Activated CD4-positive, CD25-positive, alpha-beta regulatory T cell treated with anti-CD3 and anti-CD28 coated beads, Interleukin-2, amount 50 U/mL, for 24 hours (primary cell): ENCODE measurements at places on chromosomes 5 and 9.

- ATAC-seq, result peak; percentile 60
Measured at GRCh38 chr9:117718085-117718484, 13.9 kb downstream of the TLR4 start.

DNA sequence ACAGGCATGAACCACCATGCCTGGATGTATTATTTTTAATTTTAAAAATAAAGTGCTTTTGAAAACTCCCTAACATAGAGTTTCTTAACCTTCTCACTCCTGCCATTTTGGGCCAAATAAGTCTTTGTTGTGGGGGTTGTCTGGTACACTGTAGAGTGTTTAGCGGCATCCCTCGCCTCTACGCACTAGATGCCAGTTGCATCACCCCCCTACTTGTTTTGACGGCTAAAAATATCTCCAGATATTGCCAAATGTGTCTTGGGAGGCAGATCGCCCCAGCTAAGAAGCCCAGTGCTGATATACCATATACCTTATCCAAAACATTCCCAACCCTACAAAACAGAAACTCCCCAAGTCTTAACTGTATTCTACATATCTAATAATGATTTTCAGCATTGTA lies 54.6 kb downstream of the SCAI start:
- ATAC-seq, result no peak

DNA sequence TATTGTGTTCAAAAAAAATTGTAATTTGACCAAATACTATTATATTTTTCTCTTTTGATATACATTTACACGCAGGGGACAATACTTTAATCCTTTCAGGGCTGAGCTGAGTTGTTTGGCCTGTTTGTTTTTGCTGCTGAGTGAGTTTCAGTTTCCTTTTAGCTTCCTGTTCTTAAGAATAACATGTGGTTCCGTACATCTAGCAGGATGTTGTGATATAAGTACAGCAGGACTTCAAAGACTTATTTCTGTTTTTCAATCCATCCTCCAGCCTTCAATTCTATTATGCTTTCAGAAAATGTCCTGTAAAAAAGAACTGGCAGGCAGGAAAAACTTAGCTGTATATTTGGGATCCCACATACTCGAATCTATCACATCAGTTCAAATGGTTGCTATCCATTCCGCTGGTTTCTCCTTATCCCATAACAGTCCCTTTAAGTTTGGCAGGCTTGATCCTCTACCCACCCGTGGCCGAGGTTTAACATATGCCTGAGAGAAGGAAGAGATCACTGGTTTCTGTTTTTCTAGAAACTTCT lies 1037.3 kb upstream of the ACO1 start:
- ATAC-seq, result peak; percentile 95

DNA sequence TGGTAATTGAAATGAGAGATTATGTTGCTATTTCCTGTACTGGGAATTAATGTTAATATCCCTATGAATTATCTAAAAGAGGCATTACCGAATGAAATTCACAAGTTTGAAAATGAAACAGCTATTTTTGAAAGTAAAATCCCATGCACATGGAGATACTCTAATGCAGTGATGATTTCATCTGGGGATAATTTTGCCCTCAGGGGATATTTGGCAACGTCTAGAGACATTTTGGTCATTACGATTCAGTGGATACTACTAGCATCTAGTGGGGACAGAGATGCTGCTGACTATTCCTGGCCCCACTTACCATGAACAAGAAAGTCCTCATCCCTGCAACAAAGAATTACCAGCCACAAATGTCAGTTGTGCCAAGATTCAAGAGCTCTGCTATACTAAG lies 500.9 kb downstream of the EFNA5 start:
- no peak for ATAC-seq

GRCh38 chr5:89445106-89445745 lies 562.2 kb upstream of the MEF2C start:
- ATAC-seq, result no peak

- peak; percentile 70 for ATAC-seq
Measured at GRCh38 chr5:103232393-103232999, 26.1 kb upstream of the MACIR start.

DNA sequence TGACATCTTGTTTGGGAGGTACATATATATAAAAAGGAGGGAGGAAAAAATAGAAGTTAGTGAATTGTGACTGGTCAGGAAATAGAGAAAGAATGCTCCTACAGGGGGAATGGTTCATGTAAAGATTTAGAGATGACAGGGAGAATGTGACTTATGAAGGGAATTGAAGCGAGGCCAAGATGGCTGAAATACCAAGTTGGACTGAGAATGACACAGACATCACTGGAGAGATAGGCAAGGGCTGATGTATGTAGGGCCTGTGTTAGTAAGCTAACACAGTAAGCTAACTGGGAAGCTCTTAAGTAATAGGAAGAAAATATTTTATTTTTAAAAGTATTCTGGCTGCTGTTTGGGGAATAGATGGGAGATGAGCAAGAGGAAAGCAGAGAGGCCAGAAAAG lies 286.3 kb downstream of the NNT start:
- ATAC-seq, result no peak

DNA sequence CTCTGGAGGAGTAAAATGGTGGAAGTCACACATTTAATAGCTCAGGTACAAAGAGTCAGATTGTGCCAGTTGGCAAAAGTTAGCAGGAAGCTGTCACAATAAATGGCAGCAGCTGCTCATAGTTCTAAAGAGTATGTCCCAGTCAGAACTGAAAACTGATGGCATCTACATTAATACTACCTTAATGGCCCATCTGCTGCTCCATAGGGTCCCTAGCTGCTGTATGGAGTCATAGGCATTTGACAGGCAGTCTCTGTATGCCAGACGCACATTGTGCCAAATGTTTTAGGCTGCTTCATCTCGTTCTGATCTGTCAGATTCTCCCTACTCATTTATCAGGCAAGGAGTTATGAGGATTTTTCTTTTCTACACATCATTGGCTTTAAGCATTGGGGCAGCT lies 515.8 kb upstream of the ARRDC3 start:
- no peak for ATAC-seq

DNA sequence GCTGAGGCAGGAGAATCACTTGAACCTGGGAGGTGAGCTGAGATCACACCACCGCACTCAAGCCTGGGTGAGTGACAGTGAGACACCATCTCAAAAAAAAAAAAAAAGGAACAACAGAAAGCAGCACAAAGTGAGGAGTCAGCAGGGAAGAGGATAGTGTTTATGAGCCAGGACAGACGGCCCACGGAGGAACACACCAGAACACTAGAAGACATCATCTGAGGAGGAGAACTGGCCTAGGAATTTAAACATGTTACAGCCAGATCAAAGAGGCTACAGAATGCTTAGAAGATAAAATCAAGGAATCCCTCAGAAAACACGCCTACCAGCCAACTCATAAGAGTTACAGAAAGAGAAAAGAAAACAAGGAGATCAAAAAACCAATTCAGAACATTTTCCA lies 12.2 kb downstream of the UBAC1 start:
- ATAC-seq, result no peak

- ATAC-seq, result no peak
Measured at GRCh38 chr9:116417464-116417863, 263.9 kb downstream of the PAPPA start.

- no peak for ATAC-seq
Measured at GRCh38 chr5:179130101-179130681, 70.0 kb downstream of the ZNF354C start.

- no peak for ATAC-seq
Measured at GRCh38 chr5:116361171-116361967, 213.3 kb downstream of the SEMA6A start.

DNA sequence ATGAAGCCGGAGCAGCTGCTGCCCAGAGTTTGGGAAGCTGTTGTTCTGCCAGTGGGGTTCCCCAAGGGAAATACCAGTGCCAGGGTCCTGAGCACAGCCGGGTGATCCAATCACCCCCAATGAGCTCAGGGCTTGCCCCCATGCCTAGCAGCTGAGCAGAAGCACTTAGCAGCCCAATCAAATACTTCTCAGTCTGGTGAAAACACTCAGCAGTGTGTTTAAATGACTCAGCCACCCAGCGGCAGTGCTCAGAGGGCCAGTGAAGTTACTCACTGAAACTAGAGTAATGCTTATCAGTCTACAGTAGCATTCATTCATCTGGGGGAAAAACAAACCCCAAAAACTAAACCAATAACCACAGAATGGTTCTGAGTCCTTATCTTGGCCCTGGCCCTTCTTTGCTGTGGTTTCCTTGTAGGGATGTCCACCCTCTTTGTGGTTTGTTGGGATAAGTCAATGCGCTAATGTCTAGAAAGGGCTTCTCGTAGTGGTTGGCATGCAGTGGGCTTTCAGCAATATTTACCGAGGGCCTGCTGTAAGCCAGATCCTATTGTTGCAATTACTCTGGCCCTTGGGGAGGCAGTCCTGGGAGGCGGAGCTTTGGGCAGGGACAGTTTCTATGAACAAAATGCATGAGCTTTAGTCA lies 43.1 kb downstream of the LHX2 start:
- peak; percentile 92 for ATAC-seq

DNA sequence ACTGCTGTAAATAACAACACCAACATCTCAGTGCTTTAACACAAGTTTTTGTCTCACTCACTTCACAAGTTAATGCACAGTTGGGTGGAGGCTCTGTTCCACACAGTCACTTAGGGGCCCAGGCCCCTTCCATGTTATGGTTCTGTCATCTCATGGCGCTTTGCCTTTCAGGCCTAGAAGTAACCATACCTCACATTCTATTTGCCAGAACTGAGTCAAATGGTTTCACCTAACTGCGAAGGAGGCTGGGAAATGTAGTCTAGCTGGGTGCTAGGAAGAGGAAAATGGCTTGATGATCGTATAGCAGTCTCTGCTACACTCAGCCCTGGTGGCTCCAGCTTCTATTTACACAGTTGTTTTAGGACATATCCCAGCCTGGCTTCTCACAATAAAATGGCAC lies 23.1 kb upstream of the MVB12B start:
- ATAC-seq, result no peak

DNA sequence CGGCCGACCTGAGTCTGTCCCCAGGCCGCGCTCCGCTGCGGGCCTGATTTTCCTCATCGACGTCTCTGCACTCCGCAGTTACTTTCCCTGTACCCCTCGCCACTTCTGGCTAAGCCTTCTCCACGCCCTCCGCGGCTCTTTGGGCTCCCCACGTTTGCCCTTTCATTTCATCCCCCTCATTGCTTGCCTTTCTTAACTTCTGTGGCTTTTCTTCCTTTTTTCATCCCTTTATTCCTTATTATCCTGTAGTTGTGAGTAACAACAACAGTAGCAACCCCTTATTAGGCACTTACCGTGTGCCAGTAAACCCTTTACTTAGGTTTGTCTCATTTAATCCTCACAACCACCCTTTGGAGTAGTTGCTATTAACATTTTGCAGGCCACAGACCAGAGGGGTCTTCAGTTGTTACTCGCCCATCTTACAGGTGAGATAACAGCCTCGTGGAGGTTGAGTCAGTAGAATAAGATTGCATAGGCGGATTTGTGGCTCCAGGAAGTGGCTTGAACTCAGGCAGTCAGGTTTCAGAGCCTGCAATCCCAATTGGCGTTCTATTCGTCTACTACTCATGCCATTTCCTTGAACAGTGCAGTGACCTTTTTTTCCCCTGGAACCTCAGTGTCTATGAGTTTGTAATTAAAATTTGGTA lies 724 bp downstream of the TCERG1 start:
- ATAC-seq, result peak; percentile 11

DNA sequence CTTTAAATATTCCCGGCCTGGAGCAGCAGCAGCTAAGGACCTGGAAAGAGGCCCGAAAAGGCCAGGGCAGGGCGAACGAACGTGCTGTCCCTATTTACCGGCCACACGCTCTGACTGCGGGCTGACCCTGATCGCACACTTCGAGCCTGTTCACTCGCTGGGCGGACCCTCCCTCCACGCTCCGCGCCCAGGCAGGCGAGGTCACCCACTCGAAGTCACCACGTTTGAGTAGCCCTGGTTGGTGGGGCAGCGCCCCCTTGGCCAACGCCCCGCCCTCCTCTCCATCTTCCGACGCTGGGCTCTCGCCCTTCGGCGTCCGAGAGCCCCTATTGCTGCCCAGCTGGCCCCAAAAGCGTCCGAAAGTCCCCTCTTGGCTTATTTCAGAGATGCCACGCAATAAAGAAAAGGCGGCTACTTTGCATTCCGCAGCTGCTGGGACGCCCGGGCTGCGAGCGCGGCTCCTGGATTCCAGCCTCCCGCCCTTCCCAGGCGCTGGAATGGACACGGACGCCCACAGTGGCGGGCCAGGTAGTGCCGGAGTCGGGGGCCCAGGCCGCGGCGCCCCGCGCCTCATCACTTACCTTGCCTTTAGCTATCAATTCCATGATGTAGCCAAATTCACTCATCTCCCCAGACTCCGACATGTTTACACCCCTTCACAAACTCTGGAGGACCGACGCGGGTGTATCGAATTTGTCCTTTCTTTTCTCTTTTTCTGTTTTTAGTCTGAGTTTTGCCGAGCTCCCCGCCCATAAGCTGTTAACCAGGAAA lies 9.9 kb upstream of the TRIM36 start:
- ATAC-seq, result no peak

GRCh38 chr9:16825971-16826625 lies 44.4 kb downstream of the BNC2 start:
- no peak for ATAC-seq

GRCh38 chr9:95570150-95570549 lies 53.4 kb upstream of the PTCH1 start:
- no peak for ATAC-seq

DNA sequence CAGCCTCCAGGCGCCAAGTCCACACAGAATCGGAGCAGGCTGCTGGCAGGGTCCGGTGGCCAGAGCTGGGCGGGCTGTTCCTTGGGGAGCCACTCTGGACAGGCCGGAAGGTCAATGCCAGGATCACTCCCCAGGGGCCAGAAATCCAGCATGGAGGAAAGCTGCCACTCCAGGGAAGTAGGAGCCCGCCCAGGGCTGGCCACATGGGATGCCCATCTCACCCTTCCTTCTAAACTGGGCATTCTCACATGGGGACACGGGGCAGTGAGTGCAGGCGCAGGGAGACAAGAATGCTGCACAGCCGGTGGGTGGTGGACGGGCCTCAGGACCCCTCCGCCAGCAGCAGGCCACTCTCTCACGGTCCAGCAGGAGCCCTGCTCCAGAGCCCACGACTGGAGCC lies 58.2 kb downstream of the ADAMTS2 start:
- no peak for ATAC-seq

GRCh38 chr9:137316012-137316981 lies 14.2 kb upstream of the NRARP start:
- ATAC-seq, result peak; percentile 23

- no peak for ATAC-seq
Measured at GRCh38 chr9:133961226-133962165, 30.6 kb downstream of the VAV2 start.

GRCh38 chr5:97627272-97627671 lies 444.2 kb upstream of the RIOK2 start:
- ATAC-seq, result no peak
